ENCODE measurements at places on chromosomes 2 and 18.

DNA sequence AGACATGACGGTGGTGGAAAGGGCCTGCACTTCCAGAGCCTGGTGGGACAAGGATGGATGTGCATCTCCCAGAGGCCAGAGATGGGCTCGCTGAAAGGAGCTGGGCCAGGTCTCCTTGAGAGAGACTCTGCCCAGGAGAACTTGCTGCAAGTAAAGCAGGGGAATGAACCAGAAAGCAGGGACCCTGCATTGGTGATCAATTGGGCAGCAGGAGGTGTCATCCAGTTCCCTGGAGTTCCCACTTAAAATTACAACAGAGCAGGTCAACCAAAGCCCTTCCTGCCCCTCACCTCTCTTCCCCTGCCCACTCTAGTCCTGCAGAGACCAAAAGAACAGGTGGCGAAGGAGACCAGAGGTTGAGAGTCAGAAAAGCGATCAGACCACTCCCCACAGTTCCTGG is 69.7 kb upstream of the CAB39 start:
- DNase-seq: no peak

DNA sequence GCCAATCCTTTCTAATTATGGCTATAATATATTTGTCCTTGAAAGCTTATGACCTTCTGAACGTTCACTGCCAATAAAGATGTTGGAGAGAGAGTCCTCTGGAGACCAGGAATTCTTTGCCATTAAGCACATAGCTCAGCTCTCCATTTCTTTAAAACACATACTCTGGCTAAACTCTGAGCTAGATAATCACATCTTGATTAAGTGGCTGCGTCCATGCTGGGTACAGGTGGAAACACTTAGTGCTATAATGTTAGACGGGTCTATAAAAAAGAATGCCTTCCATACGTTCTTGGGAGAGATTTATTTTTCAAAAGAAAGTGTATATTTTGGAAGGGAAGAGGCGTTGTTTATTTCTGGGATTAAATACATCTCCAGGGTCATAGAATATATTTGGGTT is 314.5 kb downstream of the LPIN1 start:
- no peak for DNase-seq

- no peak for DNase-seq
These were observed 248.9 kb upstream of the THUMPD2 start for GRCh38 chr2:40027968-40028367.

- DNase-seq: no peak
These were observed 70.6 kb downstream of the OTX1 start for GRCh38 chr2:63121055-63121834.

GRCh38 chr2:157790780-157791179 is 85.3 kb downstream of the ACVR1 start:
- DNase-seq: no peak
